ENCODE measurements at places on chromosomes 2 and 18. TPM values are rescaled to one million over a fixed set of nuclear protein-coding genes. Genes with fewer than 3 reads are reported as not detected.

TDRD15 gene
- total RNA-seq, result under 0.01 TPM

CCT4 gene
- total RNA-seq, result 152 TPM

GPBAR1 gene
- total RNA-seq, result not detected

TCF23 gene
- total RNA-seq, result not detected

METTL4 gene
- total RNA-seq, result 18.7 TPM

SLC23A3 gene
- total RNA-seq, result 0.23 TPM

All from diencephalon (tissue), 1 donor.